D341Med (cell line): ENCODE measurements at places on chromosomes 11 and 22.

GRCh38 chr11:45262900-45263299 lies 23.2 kb downstream of the SYT13 start:
- DNase-seq: peak; percentile 52

- peak; percentile 89 for DNase-seq
These were observed at the start of the genes BANF1 and EIF1AD for GRCh38 chr11:66001942-66002647. Gene BANF1, plus strand, starts transcription at chr11:66002503. Its CDS starts 748 bp downstream, at chr11:66003251. Gene EIF1AD, minus strand, starts transcription at chr11:66002157. Its CDS starts 1,768 bp downstream, at chr11:66000389.

DNA sequence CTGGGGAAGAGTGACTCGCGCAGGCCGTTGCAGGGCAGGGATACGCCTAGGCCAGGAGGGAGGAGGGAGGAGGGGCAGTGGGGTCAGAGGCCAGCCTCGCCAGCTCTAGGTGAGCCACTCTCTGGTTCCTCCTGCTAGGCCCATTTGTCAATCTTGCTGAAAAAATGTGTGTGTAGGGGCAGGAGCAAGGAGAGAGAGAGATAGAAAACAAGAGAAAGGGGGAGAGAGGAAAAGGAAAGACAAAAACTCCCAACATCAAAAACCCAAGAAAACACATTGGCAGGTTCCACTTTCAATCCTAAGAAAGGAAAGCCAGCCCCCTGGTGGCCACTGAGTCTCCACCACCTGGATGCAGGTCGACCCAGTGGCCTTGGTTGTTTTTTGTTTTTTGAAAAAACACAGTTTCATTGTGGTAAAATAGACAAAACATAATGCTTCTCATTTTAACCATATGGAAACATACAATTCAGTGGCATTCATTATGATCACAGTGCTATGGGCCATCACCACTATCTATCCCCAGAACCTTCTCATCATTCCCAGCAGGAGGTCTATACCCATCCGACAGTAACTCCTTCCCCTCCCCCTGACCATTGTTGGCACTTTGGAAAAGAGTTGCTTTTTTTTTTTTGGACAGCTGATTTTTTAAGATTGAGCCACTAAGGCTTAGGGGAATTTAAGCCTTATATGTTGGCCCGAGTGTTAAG lies 10.9 kb downstream of the OMP start:
- peak; percentile 67 for DNase-seq

DNA sequence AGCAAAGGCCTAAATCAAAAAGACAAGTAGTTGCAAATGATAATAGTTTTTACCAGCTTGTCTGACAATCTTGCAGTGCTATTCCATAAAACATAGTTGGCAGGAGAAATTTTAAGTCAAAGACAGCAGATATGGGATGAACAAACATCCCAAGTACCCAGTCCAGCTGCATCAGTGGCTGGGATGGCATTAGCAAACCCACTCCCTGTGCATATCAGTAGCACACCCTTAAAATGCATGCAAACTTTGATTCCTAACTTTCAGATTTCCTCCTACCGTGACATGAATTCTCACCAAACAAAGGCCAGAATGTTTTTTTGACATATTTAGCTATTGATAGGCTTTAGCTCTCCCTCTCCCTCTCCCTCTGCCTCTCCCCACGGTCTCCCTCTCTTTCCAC lies 27.8 kb upstream of the CCDC86 start:
- DNase-seq: no peak

GRCh38 chr11:1077033-1077416 lies 2.4 kb downstream of the MUC2 start:
- DNase-seq: no peak

DNA sequence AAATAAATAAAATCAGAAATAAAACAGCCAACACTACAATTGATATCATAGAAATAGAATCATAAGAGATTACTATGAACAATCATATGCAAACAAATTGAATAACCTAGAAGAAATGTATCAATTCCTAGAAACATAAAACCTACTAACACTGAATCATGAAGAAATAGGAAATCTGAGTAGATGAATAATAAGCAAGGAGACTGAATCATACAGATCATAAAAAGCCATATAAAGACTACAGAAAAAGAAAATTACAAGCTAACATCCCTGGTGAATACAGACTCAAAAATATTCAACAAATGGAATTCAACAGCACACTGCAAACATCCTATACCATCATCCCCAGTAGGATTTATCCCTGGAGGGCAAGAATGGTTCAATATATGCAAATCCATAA lies 135.6 kb downstream of the SBF2 start:
- no peak for DNase-seq

- no peak for DNase-seq
These were observed 34.0 kb downstream of the UQCR10 start for GRCh38 chr22:29801153-29801552.

DNA sequence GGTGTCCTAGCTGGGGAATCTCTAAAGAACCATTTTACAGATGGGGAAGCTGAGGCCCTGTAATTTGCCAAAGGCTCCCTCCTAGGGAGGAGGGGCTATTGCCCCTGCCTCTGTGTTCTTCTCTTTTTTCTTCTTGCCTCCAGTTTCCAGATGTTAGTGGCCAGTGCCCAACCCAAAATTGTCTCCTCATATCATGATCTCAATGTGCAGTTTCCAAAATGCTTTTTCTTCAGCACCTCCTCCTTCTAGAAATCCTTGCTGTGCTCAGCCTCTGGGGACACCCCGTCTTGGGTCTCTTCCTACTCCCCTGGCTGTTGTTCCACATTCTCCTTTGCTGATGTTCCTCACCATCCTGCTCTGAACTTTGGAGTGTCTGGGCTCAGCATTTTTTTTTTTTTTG lies 9.5 kb upstream of the CHRM1 start:
- no peak for DNase-seq

- DNase-seq: peak; percentile 21
These were observed 60.3 kb downstream of the CWF19L2 start for GRCh38 chr11:107397357-107397756.

DNA sequence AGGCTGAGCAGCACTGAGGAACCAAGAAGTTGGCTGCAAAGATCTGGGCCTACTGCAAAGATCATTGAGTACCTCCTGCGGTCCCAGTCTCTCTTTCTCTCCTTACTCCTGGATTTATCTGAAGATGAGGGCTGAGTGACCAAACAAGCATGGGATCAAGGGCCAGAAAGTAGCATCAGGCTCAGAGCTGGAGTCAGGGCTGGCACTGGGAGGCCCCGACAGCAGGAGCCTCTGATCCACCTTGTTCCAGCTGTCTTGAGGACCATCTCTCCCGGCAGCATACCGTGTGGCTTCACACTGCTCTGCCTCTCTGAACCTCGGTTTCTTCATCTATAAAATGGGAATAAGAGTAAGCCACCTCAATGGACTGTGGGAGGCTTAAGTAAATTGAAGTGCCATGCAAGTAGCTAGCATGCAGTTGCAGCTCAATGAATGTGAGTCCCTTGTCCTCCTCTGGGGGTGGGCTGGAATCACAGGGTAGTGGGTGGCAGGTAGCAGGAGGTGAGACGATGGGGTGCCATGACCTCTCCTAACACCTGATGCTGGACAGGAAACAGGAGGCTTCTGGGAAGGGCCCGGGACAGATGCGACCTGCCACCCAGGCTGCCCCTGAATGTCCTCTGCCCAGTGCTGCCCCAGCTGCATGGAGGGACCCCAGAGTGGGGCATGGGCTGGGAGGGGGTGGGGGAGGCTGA lies 52.5 kb upstream of the PRDM11 start:
- no peak for DNase-seq

GRCh38 chr11:48094643-48095339 lies 114.4 kb downstream of the PTPRJ start:
- no peak for DNase-seq

- no peak for DNase-seq
These were observed 23.2 kb downstream of the FADS2 start for GRCh38 chr11:61851113-61851899.

DNA sequence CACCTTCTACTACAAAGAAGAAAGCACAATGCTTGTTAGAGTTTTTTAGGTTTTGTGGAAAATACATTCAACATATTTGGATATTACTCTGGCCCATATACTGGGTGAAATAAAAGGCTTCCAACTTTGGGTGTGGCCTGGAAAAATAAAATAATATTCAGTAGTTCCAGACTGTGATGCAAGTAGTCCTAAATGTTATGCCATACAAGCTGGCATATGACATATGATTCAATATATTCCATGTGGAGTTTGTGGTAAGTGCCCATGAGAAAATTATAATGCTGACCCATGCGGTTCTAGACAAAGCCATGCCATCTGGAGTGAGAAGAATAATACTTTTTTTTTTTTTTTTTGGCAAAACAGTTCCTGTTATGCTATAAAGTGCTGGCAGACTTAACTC lies 683.3 kb downstream of the LUZP2 start:
- no peak for DNase-seq

DNA sequence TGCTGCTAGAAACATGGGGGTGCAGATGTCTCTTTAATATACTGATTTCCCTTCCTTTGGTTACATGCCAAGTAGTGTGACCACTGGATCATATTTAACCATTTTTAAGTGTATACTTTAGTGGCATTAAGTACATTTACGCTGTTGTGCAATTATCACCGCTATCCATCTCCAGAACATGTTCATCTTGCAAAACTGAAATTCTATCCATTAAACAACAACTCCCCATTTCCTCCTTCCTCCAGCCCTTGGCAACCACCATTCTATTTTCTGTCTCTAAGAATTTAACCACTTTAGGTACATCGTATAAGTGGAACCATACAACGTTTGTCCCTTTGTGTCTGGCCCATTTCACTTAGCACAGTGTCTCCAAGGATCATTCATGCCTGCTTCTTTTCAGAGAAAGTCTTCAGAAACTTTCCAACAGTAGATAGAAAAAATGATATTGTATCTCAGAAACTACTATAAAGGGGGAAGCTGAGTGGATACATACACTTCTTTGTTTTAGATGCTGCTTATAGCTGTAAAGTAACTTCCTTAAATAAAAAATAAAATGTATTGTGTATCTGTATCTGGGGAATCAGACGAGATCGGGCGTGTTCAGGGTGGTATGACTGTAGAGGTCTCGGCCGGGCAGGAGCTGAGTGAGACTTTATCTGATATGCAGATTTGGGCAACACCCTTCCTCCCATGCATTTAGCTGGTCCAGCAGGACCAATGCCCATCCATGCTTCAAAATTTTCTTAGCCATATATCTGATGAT lies 44.6 kb upstream of the ZBED5 start:
- no peak for DNase-seq

- DNase-seq: no peak
These were observed 100.8 kb upstream of the SYT13 start for GRCh38 chr11:45386972-45387371.
